Upper lobe of right lung (tissue), 1 donor: ENCODE measurements at places on chromosomes 2 and 18. TPM values are rescaled to one million over a fixed set of nuclear protein-coding genes. Genes with fewer than 3 reads are reported as not detected.

DNA sequence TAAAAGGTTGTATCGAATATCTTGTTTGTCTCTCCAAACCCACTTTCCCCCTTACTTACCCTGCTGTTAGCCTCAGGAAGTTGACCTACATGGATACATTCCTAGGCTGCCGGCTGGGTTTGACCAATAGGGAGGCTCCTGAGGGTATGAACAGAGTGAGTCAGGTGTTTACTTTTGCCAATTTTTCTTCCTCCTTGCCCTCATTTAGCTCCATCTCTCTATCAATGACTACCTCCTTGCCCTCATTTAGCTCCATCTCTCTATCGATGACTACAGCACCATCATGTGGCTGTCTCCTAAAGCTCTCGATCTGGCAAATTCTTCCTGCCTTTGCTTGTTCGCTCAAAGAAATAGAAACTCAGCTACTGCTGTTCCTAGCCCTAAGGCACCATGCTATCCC is 571.9 kb upstream of the CRIM1 start:
- DNase-seq = no peak

GRCh38 chr2:164187121-164187520 is 434.2 kb downstream of the GRB14 start:
- no peak for DNase-seq

- no peak for DNase-seq
These were observed 508.5 kb downstream of the RIT2 start for GRCh38 chr18:42606886-42607495.

DNA sequence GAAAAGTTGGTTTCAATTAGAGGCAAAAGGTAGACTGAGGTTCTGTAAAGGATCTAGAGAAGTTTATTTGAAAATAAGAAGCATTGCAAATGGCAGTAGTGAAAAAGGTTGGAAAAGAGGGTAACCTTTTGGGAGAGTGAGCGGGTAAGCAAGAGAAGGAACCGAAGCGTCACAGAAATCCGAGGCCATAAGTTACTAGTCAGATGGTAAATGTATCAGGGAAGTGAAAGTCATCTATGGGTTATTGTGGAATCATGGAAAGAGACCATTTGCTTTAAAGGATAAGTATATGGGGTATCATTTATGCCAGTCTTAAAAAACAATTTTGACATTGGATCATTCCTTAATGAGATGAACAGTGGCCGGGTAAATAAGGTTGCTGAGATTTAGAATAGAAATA is 30.5 kb downstream of the EML4 start:
- no peak for DNase-seq

- DNase-seq = no peak
These were observed 22.2 kb upstream of the CIDEA start for GRCh38 chr18:12231986-12232385.

GRCh38 chr18:80143881-80144280 is 34.8 kb downstream of the ADNP2 start:
- DNase-seq = no peak

DNA sequence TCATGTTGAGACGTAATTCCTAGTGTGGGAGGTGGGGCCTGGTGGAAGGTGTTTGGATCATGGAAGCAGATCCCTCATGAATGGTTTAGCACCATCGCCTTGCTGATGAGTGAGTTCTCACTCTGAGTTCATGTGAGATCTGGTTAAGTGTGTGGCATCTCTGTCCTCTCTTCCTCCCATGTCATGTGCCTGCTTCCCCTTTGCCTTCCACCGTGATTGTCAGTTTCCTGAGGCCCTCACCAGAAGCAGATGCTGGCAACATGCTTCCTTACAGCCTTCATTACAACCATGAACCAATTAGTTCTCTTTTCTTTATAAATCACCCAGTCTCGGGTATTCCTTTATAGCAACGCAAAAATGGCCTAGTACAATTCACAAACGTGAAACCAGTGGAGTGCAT is 14.6 kb upstream of the MCM6 start:
- DNase-seq = no peak

GRCh38 chr2:99468155-99468554 is 21.7 kb downstream of the REV1 start:
- DNase-seq = no peak

CDH19 gene
- 1.4 TPM for total RNA-seq

TDRD15 gene
- not detected for total RNA-seq

MYO1B gene
- 231 TPM for total RNA-seq

FBXO15 gene
- total RNA-seq = 0.81 TPM
